Dermis microvascular lymphatic vessel endothelial cell (primary cell): ENCODE measurements at places on chromosomes 3 and 15.

GRCh38 chr3:67077656-67078055 lies 79.5 kb downstream of the KBTBD8 start:
- no peak for DNase-seq

DNA sequence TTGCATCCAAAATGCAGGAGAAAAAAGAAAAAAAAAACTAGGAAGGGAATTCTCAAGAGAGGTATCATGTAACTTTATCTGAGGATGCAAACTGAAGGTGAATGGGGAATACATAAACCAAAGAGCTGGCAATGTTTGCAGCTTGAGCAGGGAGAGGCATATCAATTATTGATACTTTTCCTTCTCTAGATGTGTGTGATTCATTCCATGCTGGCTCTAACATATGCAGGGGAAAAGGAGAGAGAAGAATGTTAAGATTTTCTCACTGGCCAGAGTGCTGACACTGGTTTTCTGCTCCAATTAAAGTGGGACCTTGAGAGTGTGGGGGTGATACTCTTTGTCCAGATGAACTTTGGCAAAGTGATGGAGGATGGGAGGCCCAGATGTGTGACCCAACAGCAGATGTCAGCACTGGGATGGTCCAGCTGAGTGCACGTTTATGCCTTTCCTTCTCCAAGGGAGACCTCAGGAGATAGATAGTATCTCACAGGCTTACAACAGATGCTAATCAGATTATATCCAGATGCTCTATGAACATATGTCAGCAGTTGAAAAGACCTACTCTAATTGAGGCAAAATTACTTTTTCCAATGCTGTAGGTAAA lies 50.0 kb upstream of the PSMD6 start:
- DNase-seq, result no peak

DNA sequence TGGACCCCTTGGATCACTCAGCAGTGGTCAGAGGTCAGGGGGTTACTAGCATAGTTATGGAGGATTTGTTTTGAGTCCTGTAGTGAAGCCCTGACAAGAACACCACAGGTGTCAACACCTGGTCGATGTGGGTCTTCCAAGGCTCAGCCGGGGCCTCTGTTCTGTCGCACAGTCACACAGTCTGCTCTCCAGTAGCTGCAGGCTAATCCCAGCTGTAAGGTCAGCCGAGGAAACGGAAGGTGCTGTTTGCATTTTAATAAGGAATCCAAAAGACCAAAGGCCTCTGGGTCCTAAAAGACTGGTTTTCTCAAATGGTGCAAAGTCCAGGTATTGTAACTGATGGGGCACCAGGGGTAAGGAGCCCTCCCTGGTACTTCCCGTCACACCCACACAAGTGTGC lies 71.7 kb downstream of the RPLP1 start:
- no peak for DNase-seq

- no peak for DNase-seq
These were observed 101.0 kb downstream of the MYLK start for GRCh38 chr3:123783050-123783689.

DNA sequence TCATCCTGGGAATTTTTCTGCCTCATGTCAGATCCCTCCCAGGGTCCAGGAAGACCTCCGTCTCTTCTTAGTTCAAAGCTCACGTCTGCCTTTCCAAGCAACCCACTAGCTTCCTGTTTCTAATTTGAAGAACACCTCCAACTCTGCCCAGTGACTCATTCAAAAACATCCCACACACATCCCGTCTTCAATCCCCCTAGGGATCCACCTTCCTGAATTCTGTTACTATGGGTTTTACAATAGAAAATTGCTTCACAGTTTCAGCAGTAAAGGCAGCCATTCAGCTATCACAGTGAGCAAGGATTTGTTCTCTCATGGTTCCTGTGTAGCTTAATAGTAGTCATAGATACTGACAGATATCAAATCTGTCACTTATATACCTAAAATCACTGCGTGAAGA lies 308.3 kb upstream of the CCDC54 start:
- peak; percentile 10 for DNase-seq

GRCh38 chr15:58676766-58677165 lies 72.7 kb downstream of the ADAM10 start:
- DNase-seq, result no peak

- DNase-seq, result no peak
These were observed 760.1 kb upstream of the CFAP20DC start for GRCh38 chr3:59809710-59810444.

DNA sequence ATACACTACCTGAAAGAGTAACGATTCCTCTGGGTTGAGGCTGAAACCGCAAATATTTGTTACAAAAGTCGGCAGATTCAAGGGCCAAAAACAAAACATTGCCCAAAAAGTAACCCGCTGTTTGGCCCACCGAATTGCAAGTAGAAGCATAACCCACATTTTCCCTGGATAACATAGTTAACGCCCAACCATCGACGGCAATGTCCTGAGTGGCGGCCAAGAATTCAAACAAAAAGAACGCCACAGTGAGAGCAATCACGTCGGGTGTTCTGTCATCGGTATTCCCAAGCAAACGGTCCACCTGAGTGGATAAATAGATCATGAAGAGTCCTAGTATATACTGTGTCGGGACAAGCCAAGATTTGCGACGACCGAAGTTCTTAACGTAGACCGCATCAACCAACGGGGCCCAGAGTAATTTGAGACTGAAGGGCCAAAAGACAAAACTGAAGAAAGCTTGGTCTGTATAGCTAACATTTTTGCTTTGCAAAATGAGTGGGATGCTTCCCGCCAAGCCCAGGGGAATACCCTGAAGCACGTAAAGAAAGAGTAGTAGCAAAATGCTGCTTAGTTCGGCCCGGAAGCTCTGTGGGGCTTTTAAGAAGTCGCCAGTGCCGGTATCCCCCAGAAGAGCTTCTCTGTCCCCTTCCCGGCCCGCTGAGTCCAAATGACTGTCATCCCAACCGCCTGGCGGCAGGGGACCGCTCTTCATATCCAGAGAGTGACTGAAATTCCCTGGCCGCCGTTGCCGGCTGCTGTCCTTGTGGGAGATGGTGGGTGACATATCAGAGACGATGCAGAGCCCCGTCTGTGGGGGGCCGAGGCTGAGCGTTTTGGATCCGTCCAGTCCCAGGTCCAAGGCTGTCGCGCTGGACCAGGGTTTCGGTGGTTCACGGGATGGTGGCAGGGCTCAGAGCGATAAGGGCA lies 750 bp downstream of the SLC33A1 start:
- no peak for DNase-seq

DNA sequence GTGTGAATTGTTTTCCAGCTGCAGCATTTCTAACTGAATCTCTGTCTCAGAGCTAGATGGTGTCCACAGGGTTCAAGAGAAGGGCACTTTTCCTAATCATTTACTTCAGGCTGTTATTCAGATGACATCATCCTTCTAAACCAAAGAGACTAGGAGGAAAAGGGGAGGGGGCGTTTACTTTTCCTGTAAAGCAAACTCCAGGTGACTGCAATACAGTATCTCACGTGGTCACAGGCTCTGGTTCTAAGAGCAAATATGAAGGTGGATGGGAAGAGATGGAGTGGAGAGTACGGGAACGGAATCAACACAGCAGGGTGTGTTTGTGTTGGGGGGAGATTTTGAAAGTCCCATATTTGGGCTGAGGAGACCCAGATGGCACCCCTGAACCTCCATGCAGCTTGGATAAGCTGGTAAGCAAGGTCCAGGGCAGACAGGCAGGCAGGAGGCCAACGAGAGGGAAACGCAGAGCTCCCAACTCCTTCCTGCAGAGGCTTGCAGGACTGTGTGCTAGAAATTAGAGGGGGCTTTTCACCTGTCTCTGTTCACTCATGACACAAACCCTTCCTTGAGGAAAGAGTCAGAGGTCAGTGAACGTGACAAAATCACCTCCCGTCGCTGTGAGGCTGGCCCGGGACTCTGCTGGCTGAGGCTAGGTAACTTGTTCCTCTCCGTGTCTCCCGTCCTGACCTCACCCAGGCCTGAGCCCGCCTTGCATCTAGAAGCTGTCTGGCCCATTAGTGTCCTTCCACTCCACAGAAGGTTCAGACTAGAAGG lies 151.2 kb downstream of the OPA1 start:
- no peak for DNase-seq

DNA sequence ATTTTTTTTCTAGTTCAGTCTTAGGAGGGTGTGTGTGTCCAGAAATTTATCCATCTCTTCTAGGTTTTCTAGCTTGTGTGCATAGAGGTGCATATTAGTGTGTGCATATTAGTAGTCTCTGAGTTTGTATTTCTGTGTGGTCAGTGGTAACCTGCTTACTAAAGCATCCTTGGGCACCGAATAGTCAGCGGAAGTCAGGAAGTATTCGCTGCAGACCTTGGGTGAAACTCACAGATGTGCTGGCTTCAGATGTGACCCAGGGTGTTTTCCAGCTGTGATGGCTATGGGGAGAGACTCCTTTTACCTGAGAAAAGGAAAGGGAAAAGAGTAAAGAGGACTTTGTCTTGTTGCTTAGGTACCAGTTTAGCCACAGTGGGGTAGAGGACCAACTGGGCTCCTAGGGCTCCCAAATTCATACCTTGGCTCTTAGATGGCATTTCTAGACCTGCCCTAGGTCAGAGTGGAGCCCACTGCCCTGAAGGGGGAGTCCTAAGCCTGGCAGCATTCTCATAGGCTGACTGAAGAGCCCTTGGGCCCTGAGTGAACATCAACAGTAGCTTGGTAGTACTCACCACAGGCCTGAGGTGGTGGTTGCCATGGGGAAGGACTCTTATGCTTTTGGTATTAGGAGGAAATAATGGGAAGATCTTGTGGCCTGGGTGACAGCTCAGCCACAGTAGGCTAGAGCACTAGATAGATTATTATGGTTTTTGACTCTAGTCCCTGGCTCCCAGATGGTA lies 286.0 kb upstream of the ZPLD1 start:
- DNase-seq, result no peak

DNA sequence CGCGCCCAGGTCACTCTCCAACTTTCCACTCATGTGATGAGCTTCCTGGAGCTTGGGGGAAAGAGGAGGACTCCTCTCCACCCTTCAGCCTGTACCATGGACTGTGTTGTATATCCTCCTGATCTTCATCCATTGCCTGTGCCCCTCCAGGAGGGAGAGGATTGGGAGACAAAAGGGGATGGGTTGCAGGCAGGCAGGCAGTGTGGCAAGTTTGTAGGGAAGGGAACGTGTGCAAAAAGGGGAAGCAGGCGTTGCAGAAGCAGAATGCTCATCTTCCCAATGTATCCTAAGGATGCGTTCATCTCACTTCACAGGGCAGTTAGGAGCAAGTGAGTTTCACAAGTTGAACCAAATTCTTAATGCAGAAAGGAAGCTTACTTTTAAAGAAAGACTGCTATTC lies 28.1 kb upstream of the GHSR start:
- DNase-seq, result no peak

GRCh38 chr3:193680220-193680619 lies 87.2 kb downstream of the OPA1 start:
- no peak for DNase-seq

GRCh38 chr15:34047893-34048775 lies 9.1 kb upstream of the AVEN start:
- no peak for DNase-seq

- DNase-seq, result no peak
These were observed 3.3 kb upstream of the RAB8B start for GRCh38 chr15:63186065-63186464.

- peak; percentile 83 for DNase-seq
These were observed 45.7 kb downstream of the PGBD4 start for GRCh38 chr15:34147371-34148140.

DNA sequence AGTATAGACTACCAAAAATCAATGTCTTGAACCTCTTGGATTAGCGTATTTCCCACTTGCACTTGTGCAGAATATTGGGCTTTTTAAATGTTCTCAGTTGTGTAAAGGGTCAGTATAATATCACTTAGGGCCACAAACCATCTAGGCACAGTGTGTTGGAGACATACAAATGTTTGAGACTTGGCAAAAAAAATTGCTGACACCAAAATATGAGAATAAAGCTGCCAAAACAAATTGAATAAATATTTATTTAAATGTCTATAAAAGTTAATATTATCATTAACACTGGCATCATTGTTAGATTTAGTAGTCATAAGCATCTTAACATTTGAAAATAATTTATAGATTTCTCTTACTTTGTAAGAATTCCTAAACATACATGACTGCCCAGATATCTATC lies 30.9 kb upstream of the MLF1 start:
- no peak for DNase-seq

GRCh38 chr15:69661871-69662644 lies 209.4 kb downstream of the RPLP1 start:
- no peak for DNase-seq

GRCh38 chr15:74196175-74196574 lies 6.4 kb downstream of the STRA6 start:
- DNase-seq, result no peak

- DNase-seq, result no peak
These were observed 7.3 kb downstream of the TRA2B start for GRCh38 chr3:185930393-185931107.

- no peak for DNase-seq
These were observed 74.7 kb upstream of the SOX2 start for GRCh38 chr3:181637056-181637455.

DNA sequence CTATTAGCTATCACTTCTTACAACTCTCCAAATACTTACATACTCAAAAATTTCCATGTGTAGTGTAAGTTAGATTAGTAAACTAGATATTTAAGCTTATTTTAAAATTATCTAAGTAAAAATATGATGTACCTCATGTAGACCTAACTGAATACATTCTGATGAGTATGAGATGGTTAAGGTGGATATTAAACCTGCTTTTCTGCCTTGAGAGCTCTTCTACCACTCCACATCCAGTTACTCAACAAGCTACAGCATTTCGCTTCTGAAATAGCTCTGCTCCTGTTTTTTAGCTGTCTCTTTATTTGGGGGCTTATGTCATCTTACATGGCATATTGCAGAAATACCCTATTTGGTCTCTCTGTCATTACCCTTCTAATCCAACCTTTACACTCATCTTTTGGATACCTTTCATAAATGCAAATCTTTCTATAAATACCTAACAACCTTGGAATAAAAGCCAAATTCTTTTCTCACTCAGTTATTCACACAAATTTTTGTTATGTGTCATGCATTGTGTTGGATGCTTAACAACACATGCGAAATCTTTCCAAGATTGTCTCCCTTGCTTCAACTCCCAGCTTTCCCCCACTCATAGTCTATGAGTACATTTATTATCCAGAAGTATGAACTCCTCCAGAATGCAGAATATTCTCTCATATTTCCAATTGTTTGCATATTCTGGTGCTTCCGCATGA lies 92.0 kb downstream of the ALCAM start:
- DNase-seq, result no peak

GRCh38 chr15:93180656-93181055 lies 91.6 kb upstream of the RGMA start:
- no peak for DNase-seq

GRCh38 chr3:134009345-134010000 lies 20.3 kb downstream of the SLCO2A1 start:
- peak; percentile 56 for DNase-seq

- DNase-seq, result no peak
These were observed 635.1 kb upstream of the ADAMTS9 start for GRCh38 chr3:65322910-65323309.

DNA sequence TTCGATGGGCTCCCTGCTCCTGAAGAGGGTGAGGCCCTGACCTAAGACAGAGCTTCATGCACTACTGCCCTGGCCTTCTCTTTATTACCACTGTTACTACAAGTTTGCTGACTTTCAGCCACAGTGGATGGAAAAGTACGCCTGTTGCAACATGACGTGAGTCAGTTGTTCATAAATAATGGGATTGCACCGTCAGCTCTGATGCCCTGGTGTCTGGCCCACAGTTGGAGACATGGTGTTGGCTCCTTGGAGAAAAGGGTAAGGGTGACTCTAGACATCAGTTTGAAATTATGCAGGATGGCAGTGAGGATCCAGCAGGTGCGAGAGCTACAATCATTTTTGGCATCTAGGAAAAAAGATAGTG lies 5.5 kb downstream of the PAQR5 start:
- no peak for DNase-seq
